ENCODE measurements at places on chromosomes 2 and 18. TPM values are rescaled to one million over a fixed set of nuclear protein-coding genes. Genes with fewer than 3 reads are reported as not detected.
A peak's percentile ranks its signal among the peaks of the same experiment; 100 is the strongest.

GRCh38 chr18:61948846-61949438 lies 56.1 kb upstream of the RNF152 start:
- DNase-seq: no peak

Gene RSAD2
- 1.5 TPM for total RNA-seq

DNA sequence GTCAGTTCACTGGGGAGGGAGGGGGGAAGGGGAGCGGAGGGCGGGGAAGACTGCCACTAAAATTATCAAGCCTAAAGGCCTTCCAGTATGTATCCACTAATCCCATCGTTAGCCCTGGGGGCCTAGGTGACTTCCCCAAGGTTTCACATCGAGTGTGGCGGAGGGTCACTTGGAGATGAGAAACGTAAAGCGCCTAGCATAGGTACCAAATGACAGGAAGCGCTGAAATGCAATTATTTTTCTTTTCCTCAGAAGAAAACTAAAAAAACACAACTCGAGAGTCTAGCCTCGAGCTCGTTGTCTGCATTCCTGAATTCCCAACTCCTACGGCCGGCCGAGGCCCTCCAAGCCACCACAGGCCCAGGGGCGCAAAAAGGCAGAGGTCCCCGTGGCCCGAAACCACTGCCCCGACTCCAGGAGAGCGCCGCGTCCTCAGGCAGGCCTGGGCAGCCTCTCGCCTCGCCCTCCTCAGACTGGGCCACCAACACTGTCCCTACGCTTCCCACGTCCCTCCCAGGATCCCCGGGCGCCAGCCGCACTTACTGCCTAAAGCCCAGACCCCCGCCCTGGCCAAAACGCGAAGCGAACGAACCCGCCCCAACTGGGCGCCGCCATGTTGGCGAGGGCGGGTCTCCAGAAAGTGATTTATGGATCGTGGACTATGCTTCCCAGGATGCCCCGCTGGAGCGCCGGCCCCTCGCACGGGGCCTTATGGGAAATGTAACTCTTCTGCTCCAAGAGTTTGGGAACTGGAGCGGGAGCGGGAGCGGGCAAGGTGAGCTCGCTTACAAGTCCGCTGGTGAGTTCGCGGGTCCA lies at the start of gene USP40:
Gene USP40, minus strand, starts transcription at position 642 of the 816 bp plus-strand sequence. CDS start 1,228 bp downstream, outside the sequence.
- peak; percentile 91 for DNase-seq

DNA sequence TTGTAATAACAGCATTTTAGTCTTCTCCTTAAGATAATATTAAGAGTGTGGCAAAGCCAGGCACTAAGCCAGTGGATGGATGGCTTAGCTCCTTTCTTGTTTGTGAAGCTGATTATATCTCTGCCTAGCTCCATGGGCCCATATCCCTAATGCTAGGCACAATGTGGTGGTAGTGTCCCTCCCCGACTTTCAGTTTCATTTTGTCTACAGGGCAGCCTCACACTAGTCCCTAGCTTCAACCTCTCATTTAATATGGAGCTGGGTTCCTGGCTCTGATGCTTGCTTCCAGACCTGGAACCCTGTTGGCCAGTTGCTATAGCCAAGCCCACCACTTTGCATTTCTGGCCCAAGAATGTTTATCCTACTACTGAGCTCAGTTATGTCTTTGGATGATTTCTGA lies 437.0 kb upstream of the MEIS1 start:
- DNase-seq: no peak

- no peak for DNase-seq
Observed at GRCh38 chr2:159399716-159400415, 113.4 kb upstream of the WDSUB1 start.

- DNase-seq: peak; percentile 58
Observed at GRCh38 chr2:64640153-64641044, 13.3 kb downstream of the SERTAD2 start.

Gene CNTNAP5
- total RNA-seq: not detected

DNA sequence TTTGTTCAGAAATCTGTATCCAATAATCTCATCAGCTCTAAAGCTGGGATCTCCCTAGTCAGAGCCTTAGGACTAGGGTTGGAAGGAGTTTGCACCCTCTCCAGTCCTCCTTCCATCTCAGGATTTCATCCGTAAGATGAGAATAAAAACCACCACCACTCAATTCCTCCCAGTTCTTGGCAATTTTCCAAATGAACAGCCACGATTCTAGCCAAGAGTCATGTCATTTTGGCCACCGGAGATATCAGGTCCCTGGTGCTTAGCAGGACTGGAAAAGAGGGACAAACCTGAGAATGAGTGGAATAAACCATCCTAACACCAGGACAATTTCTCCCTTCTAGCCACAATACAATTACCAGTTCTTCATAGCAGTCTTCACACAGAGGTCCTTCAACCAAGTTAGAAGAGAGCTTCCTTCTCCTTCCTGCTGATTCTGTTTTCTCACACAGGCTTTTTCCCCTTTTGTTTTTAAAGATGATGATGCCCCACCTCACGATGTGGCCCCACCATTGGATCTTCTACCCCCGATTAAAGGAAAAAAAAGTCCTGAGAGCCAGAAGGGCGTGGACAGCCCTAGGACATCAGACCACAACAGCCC lies 36.2 kb downstream of the KIAA2012 start:
- no peak for DNase-seq

DNA sequence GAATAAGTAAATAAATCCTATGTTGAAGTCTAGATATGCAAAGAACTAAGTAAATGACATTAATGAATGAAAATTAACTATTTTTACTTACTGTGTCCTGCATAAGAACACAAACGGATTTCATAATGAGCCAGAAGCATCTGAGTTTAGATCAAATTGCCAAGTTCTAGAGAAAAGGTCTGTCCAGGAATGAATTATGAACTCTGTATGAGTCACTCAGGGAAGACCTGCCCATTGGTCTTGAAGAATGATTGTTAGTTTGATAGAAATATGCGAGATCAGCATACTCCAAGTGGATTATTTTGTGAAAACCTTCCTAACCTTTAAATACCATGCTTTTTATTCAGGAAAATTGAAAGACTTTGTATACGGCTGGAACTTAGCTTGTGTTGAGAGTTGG lies 189.5 kb downstream of the DOK6 start:
- DNase-seq: no peak

- DNase-seq: no peak
Observed at GRCh38 chr2:217065012-217065290, 205.1 kb upstream of the TNP1 start.

Gene COX7A2L
- 129 TPM for total RNA-seq

GRCh38 chr2:63122921-63123320 lies 72.3 kb downstream of the OTX1 start:
- DNase-seq: no peak

Gene RESP18
- total RNA-seq: not detected

Gene NCKAP1
- total RNA-seq: 163 TPM

Gene IL1R2
- 2.7 TPM for total RNA-seq

GRCh38 chr2:210617732-210618330 lies 61.4 kb downstream of the CPS1 start:
- no peak for DNase-seq

Gene IL36B
- not detected for total RNA-seq

DNA sequence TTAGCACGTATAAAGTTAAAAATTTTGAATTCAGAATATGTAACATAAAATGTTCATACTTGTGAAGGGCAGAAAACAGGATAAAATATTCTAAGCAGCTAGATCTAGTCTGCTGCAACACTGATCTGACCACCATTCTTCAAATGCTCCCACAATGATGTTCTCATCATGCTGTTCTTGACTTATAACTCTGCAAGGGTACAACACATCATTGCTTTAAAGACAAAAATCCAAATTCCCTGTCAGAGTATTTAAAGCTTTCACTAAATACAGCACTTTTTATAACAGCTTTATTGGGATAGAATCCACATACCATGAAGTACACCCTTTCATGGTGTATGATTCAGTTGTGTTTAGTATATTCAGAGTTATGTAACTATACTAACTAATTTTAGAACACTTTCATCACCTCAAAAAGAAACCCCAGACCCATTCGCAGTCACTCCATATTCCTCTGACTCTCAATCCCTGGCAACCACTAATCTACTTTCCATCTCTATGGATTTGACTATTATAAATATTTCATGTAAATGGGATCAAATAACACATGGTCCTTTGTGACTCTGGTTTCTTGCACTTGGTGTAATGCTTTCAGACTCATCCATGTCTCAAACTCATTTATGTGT lies 56.4 kb downstream of the MAP4K3 start:
- DNase-seq: no peak

GRCh38 chr2:125471963-125472362 lies 1184.0 kb upstream of the GYPC start:
- no peak for DNase-seq

Gene PAX8
- total RNA-seq: 1,791 TPM

GRCh38 chr18:48831113-48831759 lies 119.5 kb downstream of the SMAD7 start:
- DNase-seq: no peak

DNA sequence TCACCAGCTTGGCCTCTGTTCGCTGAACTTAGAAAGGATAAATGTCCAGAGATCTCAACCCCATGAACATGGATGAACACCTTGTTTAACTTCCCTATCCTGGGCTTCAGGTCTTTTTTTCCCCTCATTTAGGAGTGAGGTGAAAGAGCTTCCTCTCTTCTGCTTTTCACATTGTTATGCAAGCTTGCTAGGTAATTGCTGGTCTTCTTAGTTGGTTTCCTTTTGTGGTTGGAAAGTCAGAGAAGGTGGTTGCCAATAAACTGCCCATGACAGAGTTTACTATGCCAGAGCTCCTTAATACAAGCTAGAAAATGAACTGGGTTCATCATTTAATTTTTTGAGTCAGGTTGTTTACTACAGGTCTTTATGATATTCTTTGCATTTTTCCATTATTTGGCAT lies 16.6 kb downstream of the SLC9A4 start:
- DNase-seq: no peak

- DNase-seq: no peak
Observed at GRCh38 chr2:147374423-147374811, 470.4 kb upstream of the ACVR2A start.

DNA sequence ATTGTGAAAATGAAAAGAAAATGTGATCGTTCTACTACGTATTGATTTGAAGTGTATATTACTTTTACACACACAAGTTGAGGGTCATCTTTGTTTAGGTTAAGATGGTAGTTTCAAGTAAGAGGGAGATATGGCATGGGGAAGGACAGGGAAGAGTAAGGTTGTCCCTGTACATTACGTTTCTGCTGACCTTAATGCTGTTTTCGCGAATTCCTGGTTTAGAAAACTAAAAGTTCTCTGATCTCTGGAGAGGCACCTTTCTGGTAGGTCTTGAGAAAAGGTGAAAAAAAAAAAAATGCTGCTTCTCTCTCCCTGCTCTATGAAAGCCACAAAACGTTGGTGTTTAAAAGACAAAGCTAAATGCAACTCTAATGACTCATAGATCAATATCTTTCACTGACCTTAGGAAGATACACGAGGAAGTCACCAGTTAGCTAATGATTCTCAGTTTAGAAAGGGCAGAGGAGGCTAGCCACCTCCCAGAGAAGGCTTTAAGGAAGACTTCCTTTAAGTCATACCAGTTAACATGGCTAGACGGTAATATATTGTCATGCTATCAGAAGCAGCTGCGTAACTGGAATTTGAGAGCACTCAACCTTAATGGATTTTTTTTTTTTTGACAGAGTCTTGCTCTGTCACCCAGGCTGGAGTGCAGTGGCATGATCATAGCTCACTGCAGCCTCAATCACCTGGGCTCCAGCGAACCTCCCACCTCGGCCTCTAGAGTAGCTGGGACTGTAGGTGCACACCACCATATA lies 13.2 kb downstream of the TXNDC2 start:
- DNase-seq: no peak

- DNase-seq: no peak
Observed at GRCh38 chr2:199144546-199144945, 313.2 kb downstream of the SATB2 start.

GRCh38 chr2:158953926-158954763 lies 14.3 kb upstream of the TANC1 start:
- DNase-seq: peak; percentile 91

DNA sequence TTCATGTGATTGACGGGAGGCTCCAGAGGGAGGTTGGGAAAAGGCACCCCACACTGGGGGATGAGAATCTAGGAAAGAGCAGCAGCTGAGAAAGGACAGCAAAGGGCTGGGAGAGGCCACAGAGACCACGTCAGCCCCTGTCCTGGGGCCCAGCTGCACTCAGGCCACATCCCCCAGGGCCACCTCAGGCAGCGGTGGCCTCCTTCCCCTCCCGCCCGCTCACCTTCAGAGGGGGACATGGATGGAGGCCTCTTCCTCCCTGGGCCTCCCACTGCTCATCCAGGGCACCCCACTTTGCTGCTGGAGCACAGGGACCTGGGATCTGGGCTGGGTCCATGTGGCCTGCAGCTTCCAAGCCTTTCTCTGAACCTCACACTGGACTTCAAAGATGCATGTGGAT lies 199.8 kb upstream of the HDAC4 start:
- DNase-seq: no peak

DNA sequence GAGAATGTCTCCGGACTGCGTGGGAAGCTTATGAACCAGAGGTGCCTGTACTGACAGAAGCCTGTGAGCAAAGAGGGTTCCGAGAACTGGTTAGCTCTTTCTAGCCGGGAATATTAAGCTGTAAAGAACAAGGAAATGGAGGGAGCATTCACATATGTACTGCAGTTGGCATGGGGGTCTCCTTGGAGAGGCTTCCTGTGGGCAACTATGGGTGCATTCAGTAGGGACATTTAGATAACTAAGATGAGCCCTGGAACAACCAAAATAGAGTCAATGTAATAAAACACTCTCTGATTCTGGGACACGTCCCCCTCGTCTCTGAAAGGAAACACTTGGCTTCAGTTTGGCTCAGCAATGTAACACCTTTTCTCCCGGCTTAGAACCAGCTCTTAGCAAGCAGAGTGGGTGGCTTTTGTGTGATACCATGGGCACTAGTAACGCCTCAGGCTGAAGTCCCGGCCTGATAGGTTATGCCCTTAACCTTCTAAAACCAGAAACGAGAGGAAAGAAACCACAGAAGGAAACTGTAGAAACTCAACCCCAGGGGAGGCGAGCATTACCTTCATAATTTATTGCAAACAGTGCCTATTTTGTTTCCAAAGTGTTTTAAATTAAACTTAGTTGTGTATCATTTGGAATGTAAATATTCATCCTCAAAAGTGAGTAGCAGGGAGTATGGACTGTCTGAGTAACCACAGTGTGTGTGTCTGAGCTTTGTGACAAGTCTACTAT lies 48.8 kb upstream of the LPIN2 start:
- no peak for DNase-seq

Gene PPP3R1
- 30.6 TPM for total RNA-seq

GRCh38 chr2:42764096-42764495 lies at the start of gene OXER1:
OXER1 (minus strand) TSS chr2:42764135; CDS start chr2:42764062, 73 bp downstream.
- DNase-seq: no peak

Gene SCTR
- total RNA-seq: not detected

Gene C2orf78
- not detected for total RNA-seq

Gene SLC8A1
- 5.1 TPM for total RNA-seq

Gene NPPC
- not detected for total RNA-seq

- no peak for DNase-seq
Observed at GRCh38 chr2:85590950-85591349, 4.6 kb upstream of the RNF181 start.

Gene LRATD1
- 21.1 TPM for total RNA-seq

GRCh38 chr18:79684283-79684631 lies 4.7 kb downstream of the CTDP1 start:
- no peak for DNase-seq

DNA sequence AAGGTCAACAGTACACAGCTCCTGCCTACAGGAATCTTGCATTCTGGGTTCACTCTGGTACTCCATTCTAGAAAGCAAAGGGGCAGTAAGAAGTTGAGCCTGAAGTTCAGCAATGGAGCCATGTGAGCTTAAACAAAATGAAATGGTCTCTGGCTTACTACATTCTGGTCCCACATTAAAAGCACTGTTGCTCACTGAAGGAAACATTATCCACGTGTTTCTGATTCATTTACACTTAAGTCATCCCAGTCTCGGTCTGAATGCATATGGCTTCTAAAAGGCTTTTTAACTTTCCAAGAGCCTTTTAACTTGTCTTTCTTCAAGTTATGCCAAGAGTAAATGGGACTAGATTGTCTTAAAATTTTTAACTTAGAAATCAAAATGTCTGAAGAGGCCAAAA lies 177.8 kb downstream of the LNPK start:
- no peak for DNase-seq

All from thyroid gland (tissue), 4 donors.